ENCODE measurements at places on chromosomes 7 and 10. TPM values are rescaled to one million over a fixed set of nuclear protein-coding genes. Genes with fewer than 3 reads are reported as not detected.

The TFPI2 gene
- 14.5 TPM for total RNA-seq

The EBLN1 gene
- total RNA-seq, result not detected

The TSPAN33 gene
- total RNA-seq, result 0.15 TPM

The FAM25C gene
- not detected for total RNA-seq

The FRG2B gene
- total RNA-seq, result not detected

The DLG5 gene
- 75.8 TPM for total RNA-seq

The LRRC4 gene
- total RNA-seq, result 0.33 TPM

The CABCOCO1 gene
- 1.7 TPM for total RNA-seq

The FRMPD2 gene
- not detected for total RNA-seq

The TRA2A gene
- total RNA-seq, result 17.2 TPM

The BTBD16 gene
- 0.15 TPM for total RNA-seq

The NACAD gene
- total RNA-seq, result 5.0 TPM

The ARL3 gene
- 6.1 TPM for total RNA-seq

The IFIT2 gene
- total RNA-seq, result 8.7 TPM

The HOXA10 gene
- 0.15 TPM for total RNA-seq

The MYH16 gene
- total RNA-seq, result not detected

The PON3 gene
- not detected for total RNA-seq

The ERCC6 gene
- total RNA-seq, result 14.4 TPM

The PIP gene
- total RNA-seq, result not detected

The HABP2 gene
- total RNA-seq, result not detected

The ATP6V0A4 gene
- not detected for total RNA-seq

The GCK gene
- 1.5 TPM for total RNA-seq

The PON1 gene
- not detected for total RNA-seq

The TMEM130 gene
- 0.44 TPM for total RNA-seq

Measured in smooth muscle cell of trachea (primary cell).